ENCODE measurements at places on chromosomes 2 and 18.

DNA sequence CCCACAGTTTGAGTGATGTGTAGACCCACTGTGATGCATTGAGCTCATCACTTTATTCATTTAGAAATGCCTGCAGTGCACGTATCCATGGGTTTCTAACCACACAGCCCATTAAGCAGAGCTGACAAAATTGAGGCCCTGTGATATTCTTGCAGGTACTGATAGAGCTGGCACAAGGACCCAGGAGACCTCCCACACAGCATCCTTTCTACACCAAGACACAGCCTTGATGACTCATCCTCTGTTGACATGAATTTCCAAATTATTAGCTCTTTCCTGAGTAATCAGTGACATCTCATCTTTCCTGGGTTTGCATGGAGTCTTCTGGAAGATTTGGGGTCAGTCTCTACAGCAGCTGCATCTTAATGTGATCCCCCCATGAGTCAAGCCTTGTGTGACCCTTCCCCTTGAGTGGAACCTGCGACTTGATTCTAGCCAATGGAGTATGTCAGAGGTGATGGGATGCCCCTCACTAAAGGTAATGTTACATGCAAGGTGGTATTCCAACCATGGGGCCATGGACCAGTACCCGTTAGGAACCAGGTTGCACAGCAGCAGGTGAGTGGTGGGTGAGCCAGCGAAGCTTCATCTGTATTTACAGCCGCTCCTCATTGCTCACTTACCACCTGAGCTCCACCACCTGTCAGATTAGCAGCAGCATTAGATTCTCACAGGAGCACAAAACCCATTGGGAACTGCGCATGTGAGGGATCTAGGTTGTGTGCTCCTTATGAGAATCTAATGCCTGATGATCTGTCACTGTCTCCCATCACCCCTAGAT lies 181.1 kb upstream of the ARL4C start:
- H3K27me3 ChIP-seq = no peaks in the 10 kb centered on the region
- no peak overlapping the region for H3K4me3 ChIP-seq
- H3K4me1 ChIP-seq = peaks cover 2% of the 10 kb centered on the region
- H3K27ac ChIP-seq = no peak overlapping the region
- DNase-seq = no peak

- peak overlapping the region; percentile 84 for H3K27ac ChIP-seq
- no peaks in the 10 kb centered on the region for H3K36me3 ChIP-seq
- peak overlapping the region; percentile 79 for H3K4me3 ChIP-seq
- no peaks in the 10 kb centered on the region for H3K27me3 ChIP-seq
- H3K4me1 ChIP-seq = peaks cover 15% of the 10 kb centered on the region
- DNase-seq = no peak
Observed at GRCh38 chr18:36130039-36130831, 536 bp downstream of the ELP2 start.

- H3K4me3 ChIP-seq = no peak overlapping the region
- H3K27me3 ChIP-seq = no peaks in the 10 kb centered on the region
- H3K27ac ChIP-seq = no peak overlapping the region
- H3K36me3 ChIP-seq = no peaks in the 10 kb centered on the region
- peaks cover 4% of the 10 kb centered on the region for H3K4me1 ChIP-seq
Observed at GRCh38 chr2:200821686-200822245, 10.1 kb downstream of the BZW1 start.

DNA sequence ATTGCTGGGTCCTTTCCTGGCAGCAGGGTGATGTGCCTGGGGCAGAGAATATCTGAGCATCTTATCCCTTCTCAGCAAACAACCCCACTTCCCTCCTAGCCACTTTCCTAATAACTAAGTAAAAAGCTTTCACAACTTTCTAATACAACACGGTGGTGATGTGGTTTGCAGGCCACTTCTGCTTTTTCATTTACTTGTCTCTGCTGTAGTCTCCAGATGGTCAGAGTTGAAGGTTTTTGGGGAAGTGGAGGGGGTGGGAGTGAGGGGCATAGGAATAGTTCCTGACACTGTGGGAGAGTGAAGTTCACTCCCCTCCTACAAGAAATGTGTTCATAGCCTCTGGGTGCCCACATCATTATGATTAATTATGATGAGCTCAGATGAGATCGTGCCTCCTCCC lies 11.6 kb downstream of the OXER1 start:
- no peak overlapping the region for H3K4me3 ChIP-seq
- no peak for DNase-seq
- peaks cover 12% of the 10 kb centered on the region for H3K4me1 ChIP-seq
- H3K27ac ChIP-seq = no peak overlapping the region

All from ovary (tissue), 10 donors.